ENCODE measurements at places on chromosomes 3 and 15.

DNA sequence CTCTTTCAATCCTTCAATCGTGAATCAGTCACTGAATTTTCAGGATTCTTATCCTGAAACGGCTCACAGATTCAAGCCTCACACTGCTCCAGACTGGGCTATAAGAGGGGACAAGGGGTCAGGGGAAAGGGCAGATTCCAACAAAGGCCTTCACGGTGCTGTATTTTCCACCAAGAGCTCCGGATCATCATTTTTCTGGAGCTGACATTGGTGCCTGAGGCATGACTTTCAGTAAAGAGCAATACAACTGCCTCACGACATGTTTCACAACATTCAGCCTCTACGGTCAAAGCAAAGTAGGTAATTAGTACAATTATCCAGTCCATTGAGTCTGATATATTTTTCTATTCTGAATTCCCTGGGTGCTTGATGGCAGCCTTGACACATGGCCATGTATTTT lies 185.0 kb upstream of the PRICKLE2 start:
- no peak for DNase-seq

GRCh38 chr15:34216527-34217270 lies 6.8 kb upstream of the KATNBL1 start:
- no peak for DNase-seq

- DNase-seq = no peak
Measured at GRCh38 chr3:66483006-66483405, 17.8 kb downstream of the LRIG1 start.

GRCh38 chr3:31937225-31937624 lies 43.8 kb downstream of the OSBPL10 start:
- no peak for DNase-seq

DNA sequence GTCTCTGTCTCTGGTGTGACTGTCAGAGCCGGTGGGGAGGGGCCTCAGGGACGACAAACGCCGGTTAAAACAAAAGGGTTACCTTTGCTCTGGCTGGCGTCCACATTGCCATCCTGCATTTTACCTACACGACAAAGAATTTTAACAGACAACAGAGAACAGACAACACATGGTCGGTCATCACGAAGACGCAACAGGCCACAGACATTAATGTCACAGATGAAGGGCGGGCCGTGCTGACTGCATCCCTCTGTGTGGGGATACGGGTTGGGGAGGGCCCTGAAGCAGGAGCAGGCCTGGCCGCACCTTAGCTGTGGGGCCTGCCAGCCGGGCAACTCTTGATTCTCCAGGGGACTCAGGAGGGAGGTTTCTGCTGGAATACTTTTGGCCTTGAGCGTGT lies 58.2 kb upstream of the SEC13 start:
- no peak for DNase-seq

All from T follicular helper cell (primary cell).